AML-193 (cell line): ENCODE measurements at places on chromosomes 1 and 21.

DNA sequence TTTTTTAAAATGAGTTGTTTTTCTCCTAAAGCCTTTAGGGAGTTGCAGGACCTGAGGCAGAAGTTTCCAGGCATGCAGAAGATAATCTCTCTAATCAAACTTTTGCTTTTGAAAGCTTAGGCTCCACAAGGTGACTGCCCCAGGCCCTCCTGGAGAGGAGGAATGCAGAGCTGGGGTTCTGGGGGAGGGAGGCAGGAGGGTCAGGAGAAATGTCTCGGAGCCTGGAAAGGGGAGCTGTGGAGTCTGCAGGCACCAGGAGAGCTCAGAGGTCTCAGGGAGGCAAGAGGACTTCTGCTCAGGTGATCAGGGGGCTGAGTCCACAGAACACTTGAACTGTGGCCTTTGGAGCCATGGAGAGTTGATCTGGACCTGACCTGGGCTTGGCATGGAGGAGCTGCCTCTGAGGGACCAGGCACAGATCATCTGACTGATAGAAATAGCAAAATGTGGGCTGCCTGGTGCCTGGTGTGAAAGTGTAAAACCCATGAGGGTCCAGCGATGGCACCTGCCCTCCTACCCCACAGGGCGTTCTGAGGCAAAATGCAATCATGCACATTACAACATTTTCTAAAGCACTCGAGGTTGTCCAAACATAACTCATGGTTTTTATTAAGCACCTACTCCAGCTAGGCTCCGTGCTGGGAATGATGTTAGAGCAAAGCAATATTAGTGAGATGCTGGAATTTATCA is 10.0 kb upstream of the ABCG1 start:
- no peak for DNase-seq

DNA sequence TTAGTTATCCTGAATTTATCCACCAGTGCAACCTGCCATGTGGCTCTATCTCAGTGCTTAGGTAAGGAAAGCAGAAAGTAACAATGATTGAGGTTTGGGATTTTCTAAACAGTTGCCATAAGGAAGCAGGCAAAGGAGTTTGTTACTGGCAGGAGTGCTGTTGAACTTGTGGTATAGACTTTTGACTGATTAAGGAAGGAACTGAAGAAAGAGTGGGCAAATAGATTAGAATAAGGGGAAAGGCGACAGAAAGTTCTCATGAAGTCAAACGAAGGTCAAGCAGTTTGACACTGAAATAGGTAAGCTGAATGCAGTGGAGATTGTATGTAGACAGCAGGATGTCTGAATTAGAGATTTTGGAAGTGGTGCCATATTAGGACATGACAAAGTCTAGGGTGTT is 24.2 kb upstream of the CR2 start:
- no peak for DNase-seq

GRCh38 chr1:241600496-241600901 is 39.7 kb downstream of the CHML start:
- DNase-seq, result no peak

GRCh38 chr1:175810305-175810704 is 66.9 kb upstream of the TNR start:
- no peak for DNase-seq

GRCh38 chr1:167169642-167170041 is 51.0 kb upstream of the POU2F1 start:
- no peak for DNase-seq

GRCh38 chr1:156281281-156281680 is 1.3 kb downstream of the SMG5 start:
- DNase-seq, result peak; percentile 6

DNA sequence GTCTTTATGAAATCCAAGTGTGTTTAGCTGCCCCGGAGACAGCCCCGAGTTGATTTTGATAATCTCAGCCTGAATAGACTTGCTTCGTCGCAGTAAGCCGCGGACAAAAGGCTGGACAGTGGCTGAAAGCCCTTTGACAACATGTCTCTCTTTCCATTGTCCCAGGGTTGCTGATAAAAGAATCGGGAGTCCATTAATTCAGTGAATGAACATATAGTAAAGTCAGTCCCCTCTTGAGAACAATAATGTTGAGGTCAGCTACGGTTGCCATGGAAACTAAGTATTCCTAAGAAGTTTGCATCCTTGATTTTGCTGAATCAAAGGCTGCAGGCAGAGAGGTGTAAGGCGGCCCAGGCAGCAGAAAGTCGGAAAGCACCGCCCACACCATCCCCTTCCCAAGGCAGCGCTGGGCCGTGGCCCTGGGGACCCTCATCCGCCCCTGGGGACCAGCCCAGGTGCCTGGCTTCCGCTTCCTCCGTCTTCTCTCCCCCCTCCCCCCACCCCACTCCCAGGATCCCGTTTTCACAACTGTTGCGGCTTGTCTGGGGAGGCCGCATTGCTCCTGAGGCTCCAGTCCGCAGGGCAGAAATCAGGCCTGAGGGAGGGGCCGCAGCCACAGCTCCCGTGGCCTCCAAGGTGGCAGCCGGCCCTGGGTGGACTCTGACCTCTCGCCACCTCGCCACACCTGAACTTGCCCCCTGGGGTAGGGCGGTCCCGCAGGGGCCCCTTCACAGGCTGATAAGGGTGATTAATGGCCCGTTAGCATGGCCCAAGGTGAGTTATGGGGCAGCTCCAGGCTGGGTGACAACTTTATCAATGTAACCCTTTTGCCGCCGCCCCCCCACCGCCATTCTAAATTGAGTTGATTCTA is 180.9 kb downstream of the PRDM16 start:
- DNase-seq, result no peak

DNA sequence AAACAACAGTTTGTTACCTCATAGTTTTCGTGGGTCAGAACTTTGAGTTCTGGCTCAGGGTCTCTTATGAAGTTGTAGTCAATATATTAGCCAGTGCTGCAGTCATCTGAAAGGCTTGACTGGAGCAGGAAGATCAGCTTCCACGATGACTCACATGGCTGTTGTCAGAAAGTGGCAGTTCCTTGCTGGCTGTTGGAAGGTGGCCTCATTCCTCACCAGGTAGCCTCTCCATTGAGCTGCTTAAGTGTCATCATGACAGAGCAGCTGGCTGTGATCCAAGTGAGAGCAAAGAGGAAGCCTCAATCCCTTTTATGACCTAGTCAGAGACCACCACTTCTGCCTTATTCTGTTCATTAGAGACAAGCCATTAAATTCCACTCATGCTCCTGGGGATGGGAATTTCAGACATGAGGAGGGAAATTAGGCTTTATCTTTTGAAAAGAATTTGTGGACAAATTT is 5.6 kb downstream of the OSBPL9 start:
- DNase-seq, result peak; percentile 39

DNA sequence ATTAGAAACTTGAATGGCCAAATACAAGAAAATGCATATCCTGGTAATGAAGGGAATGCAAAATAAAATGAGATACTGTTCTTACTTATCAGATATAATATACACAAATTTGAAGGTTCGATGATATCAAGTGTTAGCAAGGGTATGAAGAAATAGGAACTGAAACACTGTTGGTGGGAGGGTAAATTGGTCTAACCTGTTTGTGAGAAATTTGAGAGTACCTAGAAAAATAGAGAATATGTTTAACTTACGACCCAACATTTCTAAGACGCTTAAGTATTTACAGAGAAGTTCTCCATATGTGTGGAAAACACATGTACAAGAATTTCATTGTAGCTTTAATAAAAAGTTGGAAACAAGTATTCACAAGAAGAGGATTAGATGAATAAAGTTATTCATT is 25.9 kb downstream of the ATG4C start:
- DNase-seq, result no peak

DNA sequence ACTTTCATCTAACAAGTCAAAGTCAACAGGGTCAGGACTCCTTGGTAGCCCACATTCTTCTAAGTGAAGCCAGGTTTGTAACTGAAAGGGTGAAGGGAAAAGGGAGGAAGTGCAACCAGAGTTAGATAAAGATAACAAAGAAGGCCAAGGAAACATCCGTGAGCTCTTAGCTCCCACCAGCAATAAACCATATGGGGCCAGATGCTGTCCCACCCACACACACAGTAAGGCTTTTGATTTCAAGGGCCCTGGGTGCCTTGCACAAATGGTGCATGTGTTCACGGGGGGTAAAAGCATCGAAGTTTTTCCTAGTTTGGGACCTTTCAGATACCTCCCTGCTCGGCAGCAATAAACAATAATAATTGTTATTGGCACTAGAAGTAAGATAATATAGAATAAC is 5.1 kb upstream of the TIAM1 start:
- no peak for DNase-seq

DNA sequence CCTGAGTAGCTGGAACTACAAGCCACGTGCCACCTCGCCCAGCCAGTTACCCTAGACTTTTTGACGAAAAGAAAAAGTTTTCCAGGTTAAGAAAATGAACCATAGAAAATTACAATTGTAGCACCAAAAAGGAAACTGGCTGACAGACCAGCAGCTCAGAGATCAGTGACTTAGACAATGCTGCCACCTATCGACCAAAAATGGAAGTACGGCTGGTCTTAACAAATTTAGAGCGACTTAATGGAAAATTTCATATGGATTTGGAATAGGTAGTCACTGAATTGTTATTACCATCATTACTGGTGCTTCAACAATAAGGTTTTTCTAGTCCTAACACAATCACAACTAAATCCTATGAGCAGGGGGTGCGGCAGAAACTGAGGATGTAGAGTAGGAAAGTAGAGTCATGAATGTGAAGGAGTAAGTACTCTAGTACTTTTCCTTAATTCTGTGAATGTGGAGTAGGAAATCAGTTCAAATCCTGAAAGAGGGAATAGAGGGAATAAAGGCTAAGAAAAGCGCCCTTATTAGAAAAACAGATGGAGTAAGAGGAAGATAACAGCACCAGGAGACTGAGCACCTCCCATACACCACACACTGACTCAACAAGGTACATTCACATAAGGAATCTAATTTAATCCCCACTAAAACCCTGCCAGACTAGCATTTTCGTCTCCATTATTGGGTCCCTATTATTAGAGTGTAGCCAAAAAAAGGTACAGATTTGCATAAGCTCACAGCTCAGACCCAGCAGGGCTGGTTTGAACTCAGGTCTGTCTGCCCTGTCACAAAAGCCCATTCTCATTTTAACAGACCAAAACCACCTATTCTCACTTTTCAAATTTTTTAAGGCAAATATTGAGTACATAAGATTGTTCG is 37.9 kb upstream of the MGST3 start:
- peak; percentile 67 for DNase-seq

DNA sequence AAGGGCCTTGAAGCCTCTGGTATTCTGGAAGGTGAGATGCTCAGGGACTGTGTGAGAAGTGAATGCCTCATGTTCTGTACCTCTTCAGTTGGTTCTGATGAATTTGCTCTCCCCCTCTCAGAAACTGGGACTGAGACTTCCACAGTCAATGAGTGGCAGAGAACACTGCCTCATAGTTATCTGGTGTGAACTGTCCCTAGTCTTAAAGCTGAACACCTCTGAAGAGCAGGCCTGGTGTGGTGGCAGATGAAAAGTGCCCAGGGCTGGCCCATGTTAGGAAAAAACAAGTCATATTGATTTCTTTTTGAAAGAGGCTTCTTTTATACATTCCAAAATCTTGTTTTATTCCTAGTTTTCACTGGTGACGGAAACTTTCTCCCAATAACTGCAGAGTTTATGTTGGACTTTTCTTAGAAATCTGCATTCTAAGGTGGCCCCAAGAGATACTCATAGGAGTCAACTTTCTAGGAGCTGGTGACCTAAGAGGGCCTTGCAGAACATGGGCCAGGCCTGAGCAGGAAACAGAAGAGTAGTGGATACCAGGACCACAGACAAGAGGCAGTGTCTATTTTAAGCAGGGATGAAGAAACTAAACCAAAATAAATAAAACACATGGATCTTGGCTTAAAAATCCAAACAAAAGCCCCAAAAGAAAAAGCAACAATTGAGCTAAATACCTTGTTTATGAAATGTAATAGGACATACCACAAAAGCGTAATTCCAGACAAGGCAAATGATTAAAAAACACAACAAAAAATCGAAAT is 19.5 kb downstream of the DUSP10 start:
- DNase-seq, result no peak

DNA sequence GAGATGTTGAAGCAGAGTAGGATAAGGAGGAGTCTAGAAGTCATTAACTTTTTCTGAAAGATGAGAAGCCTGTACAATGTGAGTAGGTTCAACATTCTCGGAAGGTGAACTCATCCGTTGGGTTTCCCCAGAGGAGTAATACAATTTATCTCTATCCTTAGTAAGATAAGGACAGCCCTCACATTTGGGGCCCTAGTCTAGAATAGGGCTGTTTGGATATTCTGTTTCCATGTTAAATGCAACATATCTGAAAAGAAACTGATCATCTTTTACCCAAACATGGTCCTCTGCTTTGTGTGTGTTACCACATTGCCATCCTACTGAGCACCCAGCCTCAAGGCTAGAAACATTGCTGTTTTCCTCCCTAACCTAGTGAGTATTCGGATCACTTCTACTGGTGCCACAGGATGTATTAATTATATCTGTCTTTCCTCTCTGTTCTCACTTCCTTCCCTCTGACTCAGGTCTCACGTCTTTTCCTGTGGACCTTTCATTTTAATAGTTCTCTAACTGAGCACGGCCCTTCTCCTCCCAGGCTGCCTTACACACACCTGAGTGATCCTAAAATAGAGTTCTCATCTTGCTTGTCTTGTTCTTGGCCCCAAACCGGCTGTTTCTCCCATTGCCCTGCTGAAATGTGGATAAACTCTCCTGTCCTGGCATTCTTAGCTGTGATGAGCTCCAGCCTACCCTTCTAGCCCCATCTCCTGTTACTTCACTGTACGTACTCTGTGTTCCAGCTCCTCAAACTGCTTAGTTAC is 91.7 kb downstream of the CDC14A start:
- no peak for DNase-seq

DNA sequence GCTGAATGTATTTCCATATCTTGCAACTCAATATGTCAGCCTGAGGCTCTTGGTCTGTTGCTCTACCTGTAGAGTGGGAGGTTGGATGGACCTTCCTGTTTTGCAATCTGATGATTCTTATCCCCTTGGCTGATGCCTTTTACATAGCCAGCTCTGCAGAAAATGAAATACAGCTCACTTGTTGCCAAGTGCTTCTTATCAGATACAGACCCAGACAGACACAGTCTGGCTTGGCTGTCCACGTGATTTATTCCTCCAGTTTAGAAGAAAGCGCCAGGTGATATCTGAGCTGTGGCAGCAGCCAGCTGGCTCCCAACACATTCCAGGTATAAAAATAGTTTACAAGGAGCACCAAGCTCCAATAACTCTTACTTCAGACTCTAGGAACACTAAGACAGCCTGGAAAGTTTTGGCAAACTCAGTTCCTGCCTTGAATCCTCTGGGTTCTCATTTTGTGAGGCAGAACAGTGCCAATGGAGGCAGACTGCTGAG is 479.2 kb upstream of the USP24 start:
- DNase-seq, result no peak

- no peak for DNase-seq
Observed at GRCh38 chr21:41783476-41784180, 16.8 kb upstream of the RIPK4 start.

- no peak for DNase-seq
Observed at GRCh38 chr1:229158927-229159326, 112.0 kb upstream of the RAB4A start.

DNA sequence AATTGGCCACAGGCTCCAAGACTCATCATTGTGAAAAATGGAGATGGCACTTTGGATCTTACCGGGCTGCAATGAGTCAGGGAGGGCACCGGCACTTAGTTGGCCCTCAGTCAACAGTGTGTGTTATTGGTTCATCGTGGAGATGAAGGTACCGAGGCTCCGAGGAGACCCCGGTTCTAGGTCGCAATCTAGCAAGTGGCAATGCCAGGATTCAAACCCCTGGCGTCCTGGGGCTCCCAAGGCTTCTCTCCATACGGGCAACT is 49.0 kb upstream of the ACOT11 start:
- no peak for DNase-seq
